ENCODE measurements at places on chromosomes 12 and 14.

DNA sequence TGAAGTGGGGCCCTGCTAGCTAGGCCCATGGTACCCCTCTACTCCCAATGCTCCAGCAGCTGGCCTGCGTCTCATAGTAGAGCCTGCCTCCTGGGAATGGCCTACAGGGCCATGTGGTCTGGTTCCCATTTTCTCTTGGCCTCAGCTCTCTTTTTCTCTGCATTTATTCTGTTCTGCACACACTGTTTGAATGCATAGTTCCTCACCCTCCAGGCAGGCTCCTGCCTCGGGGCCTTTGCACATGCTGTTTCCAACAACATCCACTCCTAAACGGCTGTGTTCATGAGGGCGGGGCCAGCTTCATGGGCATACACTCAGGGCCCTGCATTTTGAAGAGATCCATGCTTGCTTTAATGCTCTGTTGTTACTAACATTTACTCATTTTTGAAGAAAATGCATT lies 204.0 kb downstream of the ADGRD1 start:
- H3K4me1 ChIP-seq = no peaks in the 10 kb centered on the region
- no peaks in the 10 kb centered on the region for H3K36me3 ChIP-seq
- H3K27ac ChIP-seq = no peak overlapping the region
- no peak for DNase-seq

- no peaks in the 10 kb centered on the region for H3K27me3 ChIP-seq
- H3K4me3 ChIP-seq = no peak overlapping the region
- no peaks in the 10 kb centered on the region for H3K36me3 ChIP-seq
- H3K4me1 ChIP-seq = no peaks in the 10 kb centered on the region
These were observed 1221.5 kb downstream of the FSCB start for GRCh38 chr14:43285575-43285974.

DNA sequence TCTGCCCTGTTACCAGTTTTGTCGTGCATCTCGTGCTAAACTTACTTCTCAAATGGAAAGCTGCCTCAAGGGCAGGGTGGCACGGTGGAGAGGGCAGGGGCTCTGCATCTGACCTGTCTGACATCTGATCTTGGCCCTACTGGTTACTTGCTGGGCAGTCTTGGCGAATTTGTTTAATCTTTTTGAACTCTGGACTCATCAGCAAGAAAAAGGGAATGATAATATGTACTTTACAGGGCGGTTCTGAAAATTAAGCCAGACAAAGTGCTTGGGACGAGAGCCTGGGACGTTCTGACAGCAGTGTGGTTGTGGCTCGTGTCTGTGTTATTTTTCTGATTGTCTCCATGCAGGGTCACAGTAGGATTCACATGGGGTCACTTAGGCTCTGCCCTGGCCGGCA lies 659.3 kb downstream of the VRK1 start:
- no peaks in the 10 kb centered on the region for H3K27me3 ChIP-seq
- no peak for DNase-seq
- no peak overlapping the region for H3K4me3 ChIP-seq
- H3K36me3 ChIP-seq = no peaks in the 10 kb centered on the region
- no peak overlapping the region for H3K27ac ChIP-seq

DNA sequence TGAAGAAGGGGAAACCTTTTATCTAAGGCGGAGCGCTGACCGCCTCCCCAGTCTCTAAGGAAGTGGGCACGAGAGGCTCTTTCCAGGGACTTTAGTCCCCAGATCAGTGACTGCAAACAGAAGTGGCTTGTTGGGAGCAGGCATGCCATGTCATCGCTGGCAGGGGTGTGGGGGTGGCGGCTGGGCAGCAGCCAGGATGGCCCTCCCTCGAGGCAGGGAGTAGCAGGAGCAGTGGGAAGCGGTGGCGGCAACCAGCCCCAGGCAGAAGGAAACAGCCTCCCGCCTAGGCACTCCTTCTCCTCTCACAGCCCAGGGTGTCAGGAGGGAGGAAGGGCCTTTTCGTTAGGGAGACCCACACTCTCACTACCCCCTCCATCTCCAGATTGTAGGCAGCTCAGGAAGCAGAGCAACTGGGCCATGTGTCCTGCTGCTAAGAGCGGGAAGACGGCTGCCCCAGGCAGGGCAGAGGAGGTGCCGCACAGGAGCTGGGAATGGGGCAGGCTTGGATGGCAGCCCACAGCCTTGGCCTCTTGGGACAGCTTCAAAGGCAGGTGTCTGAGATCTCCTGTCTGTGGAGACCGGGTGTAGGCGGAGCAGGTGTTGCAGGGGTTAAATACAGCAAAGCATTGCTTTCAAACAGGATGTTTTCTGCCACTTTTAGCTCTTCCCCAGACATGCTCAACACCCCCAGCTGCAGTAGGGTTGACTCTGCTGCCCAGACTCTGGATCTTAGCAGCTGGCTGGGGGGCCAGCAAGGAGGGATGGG lies 21.8 kb downstream of the VDR start:
- no peak overlapping the region for H3K27ac ChIP-seq
- no peaks in the 10 kb centered on the region for H3K4me1 ChIP-seq
- no peak overlapping the region for H3K4me3 ChIP-seq
- DNase-seq = no peak
- H3K36me3 ChIP-seq = no peaks in the 10 kb centered on the region

DNA sequence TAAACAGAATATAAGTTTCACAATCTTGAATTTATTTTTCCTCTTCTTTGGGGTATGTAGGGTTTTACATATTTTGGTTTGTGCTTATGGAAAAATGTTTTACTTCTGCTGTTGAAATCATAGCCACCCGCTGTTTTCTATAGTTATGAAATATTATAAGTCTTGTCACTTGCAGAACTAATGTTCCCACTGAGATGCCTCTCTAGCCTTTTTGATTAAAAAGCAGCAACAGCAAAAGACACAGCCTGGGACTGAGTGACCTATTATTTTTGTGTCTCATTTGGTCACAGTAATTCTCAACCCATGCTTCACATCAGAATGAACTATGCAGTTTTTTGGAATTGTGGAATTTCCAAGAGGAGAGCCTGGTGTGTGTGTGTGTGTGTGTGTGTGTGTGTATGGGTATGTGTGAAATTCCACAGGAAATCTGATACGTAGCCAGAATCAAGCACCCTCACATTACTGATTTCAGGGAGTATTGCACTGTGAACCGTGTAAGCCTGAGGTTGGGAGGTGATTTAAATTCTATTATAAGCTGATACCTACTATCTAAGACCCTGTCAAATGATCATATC lies 55.7 kb upstream of the FRMD6 start:
- no peak overlapping the region for H3K4me3 ChIP-seq
- DNase-seq = no peak
- no peaks in the 10 kb centered on the region for H3K36me3 ChIP-seq
- no peak overlapping the region for H3K27ac ChIP-seq

- no peak overlapping the region for H3K4me3 ChIP-seq
- no peaks in the 10 kb centered on the region for H3K36me3 ChIP-seq
- H3K4me1 ChIP-seq = peaks cover 4% of the 10 kb centered on the region
- H3K27me3 ChIP-seq = no peaks in the 10 kb centered on the region
- DNase-seq = no peak
These were observed 333.8 kb downstream of the KCNH5 start for GRCh38 chr14:62711351-62712023.

GRCh38 chr14:99812096-99812750 lies 19.0 kb downstream of the EML1 start:
- H3K27ac ChIP-seq = peak overlapping the region; percentile 9
- no peaks in the 10 kb centered on the region for H3K36me3 ChIP-seq
- peaks cover 17% of the 10 kb centered on the region for H3K4me1 ChIP-seq
- DNase-seq = no peak
- no peaks in the 10 kb centered on the region for H3K27me3 ChIP-seq
